Activated T-helper 1 cell treated with Interleukin-2 at 50 U/mL for 16 hours (primary cell): ENCODE measurements at places on chromosomes 3 and 15.
A peak's percentile ranks its signal among the peaks of the same experiment; 100 is the strongest.

GRCh38 chr3:23900744-23901143, 16.0 kb downstream of the NKIRAS1 start:
- no peak for DNase-seq

DNA sequence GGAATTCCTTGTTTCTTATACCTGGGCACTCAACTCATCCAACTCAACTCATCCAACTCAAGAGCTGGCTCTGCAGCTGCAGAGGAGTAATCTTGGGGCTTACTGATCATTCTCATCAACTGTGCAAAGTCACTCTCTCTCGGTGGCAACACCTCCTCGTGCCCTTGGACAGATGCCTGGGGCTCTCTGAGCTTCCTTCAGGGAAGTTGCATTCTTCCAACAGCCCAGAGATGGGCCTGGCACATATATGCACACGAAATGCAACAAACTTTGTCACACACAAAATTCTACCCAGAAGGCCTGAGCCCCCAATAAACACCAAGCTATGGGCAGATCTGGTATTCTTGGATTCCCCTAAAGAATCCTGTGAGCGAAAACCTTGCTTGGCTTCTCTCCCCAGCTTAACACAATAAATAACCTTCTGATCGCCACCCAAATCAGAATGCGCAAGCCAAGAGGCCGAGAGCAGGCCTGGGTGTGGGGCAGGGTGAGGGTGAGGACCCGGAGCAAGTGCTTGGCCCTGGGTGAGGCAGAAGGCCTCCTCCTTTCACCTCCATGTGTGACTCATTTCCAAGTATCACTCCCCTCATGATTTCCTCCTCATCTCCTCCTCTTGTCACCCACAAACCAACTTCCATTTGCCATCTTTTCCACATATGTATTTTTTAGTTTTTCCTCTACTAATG, 15.4 kb downstream of the TGM5 start:
- no peak for DNase-seq

GRCh38 chr3:12553921-12554391, 2.9 kb upstream of the MKRN2 start:
- DNase-seq: no peak

GRCh38 chr3:52026041-52026440, 30.3 kb downstream of the DUSP7 start:
- no peak for DNase-seq

- no peak for DNase-seq
Measured at GRCh38 chr15:38195191-38195901, 57.3 kb upstream of the SPRED1 start.

- peak; percentile 73 for DNase-seq
Measured at GRCh38 chr3:52144034-52144795, 10.0 kb downstream of the POC1A start.

DNA sequence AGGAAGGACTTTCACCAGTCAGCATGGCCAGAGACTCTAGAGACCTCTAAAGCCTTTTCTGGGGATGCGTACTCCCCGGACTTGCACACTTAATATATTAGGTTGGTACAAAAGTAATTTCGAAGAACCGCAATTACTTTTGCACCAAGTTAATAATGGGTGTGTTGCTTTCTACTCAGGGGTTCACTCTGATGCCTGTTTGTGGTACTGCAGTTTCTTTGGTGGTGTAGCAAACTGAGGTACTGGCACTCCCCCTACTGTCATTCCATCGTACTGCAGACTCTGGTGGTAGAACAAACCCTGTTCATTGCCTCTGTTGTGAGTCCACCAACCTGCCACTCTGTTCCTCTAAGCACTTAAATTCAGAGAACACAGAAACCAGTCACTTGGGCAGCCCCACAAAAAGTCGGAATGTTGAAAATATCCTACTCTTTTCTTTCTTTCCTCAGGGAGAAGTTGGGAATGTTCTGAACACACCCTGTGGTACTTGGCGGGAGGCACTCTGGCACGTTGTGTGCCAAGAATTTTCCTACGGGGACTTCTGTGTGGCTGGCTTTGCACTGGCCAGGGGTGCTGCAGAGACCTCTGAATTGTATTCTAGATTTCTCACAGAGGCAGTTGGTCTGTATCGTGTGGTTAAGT, 46.3 kb downstream of the GABRG3 start:
- no peak for DNase-seq

GRCh38 chr3:117572786-117573185, 863.2 kb downstream of the TUSC7 start:
- no peak for DNase-seq

GRCh38 chr3:8970971-8971589, 7.8 kb upstream of the RAD18 start:
- DNase-seq: peak; percentile 42

- DNase-seq: no peak
Measured at GRCh38 chr3:36707623-36708409, 56.5 kb downstream of the DCLK3 start.

GRCh38 chr15:57031082-57031481, 112.6 kb downstream of the TCF12 start:
- no peak for DNase-seq

GRCh38 chr15:51588966-51589365, 33.6 kb downstream of the DMXL2 start:
- DNase-seq: no peak

- no peak for DNase-seq
Measured at GRCh38 chr3:47011371-47011770, 31.9 kb downstream of the NBEAL2 start.

DNA sequence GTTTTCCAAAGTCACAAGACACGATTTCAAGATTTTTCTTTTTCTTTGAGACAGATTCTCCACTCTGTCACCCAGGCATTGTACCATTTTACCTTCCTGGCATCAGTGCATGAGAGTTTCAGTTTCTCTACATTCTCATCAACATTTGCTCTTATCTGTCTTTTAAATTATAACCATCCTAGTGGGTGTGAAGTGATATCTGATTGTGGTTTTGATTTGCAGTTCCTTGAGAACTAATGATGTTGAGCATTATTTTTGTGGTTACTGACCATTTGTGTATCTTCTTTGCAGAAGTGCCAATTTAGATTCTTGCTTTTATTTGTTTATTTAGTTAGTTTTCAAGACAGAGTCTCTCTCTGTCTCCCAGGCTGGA, 41.2 kb downstream of the ADIPOQ start:
- DNase-seq: no peak

GRCh38 chr3:121232309-121233225, 313.2 kb downstream of the POLQ start:
- no peak for DNase-seq

DNA sequence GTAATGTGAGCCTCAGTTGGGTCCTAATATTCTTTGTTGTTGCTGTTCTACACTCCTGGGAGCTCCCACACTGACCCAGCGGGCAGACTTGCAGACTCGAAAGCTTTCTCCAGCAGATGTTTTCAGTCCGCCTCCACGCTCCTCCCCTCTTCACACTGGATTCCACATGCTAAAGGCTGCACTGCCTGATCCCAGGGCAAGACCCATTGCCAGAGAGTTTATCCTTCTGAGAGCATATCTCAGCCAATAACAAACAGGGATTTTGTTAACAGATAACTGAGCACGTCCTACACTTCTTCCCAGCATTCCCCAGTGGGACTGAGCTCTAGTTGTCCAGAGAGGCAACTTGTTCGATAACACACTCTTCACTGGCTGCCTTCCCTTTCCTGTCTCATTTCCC, 8.0 kb upstream of the COL6A6 start:
- DNase-seq: no peak

DNA sequence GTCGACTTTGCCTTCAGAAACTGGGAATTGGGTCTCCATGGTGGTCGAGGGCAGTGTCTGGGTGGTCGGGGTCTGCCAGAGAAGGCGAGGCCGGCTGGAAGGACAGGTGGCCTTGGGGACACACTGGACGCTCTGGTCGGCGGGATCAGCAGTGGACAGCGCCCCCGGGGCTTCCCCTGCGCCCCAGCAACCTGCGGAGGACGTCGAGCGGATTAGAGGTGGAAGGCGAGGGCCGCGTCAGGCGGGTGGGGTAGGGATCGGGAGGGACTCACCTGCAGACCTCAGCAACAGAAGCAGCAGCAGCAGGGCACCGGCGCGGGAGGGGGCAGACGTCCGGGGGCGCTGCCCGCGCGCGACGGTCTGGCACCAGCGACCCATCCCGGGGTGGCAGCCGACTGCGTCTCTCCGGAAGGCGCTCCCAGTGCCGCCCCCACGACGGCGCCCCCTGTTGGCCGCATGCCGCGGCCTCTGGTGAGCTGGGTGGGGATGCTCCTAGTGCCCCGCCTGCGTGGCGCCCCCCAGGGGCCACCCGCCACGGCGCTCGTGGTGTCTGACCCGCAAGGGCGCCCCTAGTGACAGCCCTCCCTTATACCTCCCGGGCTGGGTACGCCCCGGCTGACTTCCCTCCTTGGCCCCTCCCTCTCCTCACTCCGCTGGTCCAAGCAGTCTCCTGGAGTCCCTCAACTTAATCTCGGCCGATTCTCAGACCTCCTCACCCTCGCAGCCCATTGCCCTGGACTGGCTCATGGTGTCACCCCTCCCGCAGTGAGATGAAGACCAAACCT, at the start of gene PRSS50:
TSS of gene PRSS50 (minus strand) at position 423 of the 785 bp plus-strand sequence. CDS start at position 378, 45 bp downstream.
- no peak for DNase-seq

- no peak for DNase-seq
Measured at GRCh38 chr3:66140743-66141372, 79.9 kb upstream of the SLC25A26 start.

- DNase-seq: no peak
Measured at GRCh38 chr3:171446801-171447578, 13.2 kb downstream of the TNIK start.

DNA sequence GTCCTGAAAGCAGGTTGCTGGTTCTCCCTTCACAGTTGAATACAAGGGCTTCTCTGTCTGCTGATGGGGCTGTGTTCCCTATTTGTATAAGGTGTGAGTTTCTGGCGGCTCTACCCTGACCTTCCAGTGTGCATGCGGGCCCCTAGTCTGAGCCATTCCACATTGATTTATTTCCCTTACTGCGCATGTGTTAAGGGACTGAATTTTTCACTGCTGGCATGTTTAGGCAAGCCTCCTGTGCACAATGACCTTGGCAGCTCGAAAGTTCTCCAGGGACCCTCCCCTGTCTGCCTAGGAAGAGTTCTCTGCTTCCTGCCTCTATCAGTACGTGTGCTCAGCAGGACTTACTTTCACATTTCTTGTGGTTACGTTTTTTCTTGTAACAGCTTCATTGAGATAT, 11.4 kb downstream of the TRAK1 start:
- DNase-seq: no peak

DNA sequence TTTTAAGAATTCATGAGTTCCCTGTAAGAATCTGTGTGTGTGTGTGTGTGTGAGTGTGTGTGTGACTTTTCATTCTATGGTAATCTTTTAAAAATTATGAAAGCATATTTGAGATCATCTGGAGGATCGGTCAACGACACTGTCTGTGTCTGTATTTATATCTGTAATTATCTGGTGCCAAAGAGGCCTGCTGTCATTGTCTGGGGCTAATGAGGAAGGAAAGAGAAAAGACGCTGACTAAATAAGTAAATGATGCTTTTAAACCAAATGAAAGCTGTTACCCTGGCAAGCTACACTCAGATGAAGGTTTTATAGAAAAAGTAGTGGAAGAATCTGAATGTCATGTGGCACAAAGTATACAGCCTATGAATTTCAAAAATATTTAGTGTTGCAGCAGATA, 439.8 kb downstream of the RBMS3 start:
- no peak for DNase-seq
